ENCODE measurements at places on chromosomes 2 and 18. TPM values are rescaled to one million over a fixed set of nuclear protein-coding genes. Genes with fewer than 3 reads are reported as not detected.

GRCh38 chr2:88416016-88416663 is 36.4 kb downstream of the FOXI3 start:
- H3K4me1 ChIP-seq: no peaks in the 10 kb centered on the region
- no peak for DNase-seq
- no peaks in the 10 kb centered on the region for H3K36me3 ChIP-seq
- no peaks in the 10 kb centered on the region for H3K27me3 ChIP-seq
- no peak overlapping the region for H3K4me3 ChIP-seq

SLC16A14 gene
- polyA plus RNA-seq: 1.9 TPM

DNA sequence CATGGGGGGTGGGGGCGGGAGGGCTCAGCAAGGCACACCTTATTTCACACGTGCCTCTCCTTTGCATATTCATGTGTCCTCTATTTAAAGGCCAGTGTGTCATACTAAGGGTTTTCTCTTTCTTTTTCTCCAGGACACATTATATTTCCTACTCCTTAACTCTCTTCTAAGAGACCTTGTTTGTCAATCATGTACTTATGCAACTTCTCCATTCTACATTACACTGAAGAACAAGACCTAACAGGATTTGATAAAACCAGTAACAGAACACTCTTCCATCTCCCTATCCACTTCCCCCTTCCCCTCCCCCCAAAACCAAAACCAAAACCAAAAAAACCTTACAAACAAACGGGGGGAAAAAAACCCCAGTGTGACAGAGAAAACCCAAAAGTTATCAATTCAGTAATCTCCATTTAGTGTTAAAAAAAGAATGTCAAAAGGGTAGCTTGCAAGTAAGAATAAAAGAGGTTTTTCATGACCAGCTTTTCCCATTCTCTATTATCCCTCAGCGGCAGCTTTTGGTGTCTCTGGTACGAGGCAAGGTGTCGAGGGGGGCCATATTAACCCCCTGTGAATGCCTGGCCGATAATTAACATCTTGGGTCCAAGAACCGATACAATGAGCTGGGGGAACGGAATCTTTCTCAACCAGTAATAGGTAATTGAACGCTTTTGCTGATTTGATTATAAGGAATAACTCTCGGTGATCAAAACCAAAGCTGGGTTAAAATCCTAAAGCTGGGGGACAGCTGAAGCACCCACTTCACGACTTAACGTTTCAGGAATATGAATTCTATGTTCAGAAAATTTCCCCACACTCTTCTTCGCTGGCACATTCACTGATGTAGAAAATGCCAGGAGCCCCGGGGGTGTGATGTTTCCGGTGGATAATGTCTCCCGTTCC is 191.0 kb upstream of the TCF4 start:
- H3K4me3 ChIP-seq: peak overlapping the region; percentile 38
- peaks cover 30% of the 10 kb centered on the region for H3K27me3 ChIP-seq
- no peaks in the 10 kb centered on the region for H3K4me1 ChIP-seq
- no peaks in the 10 kb centered on the region for H3K36me3 ChIP-seq

DNA sequence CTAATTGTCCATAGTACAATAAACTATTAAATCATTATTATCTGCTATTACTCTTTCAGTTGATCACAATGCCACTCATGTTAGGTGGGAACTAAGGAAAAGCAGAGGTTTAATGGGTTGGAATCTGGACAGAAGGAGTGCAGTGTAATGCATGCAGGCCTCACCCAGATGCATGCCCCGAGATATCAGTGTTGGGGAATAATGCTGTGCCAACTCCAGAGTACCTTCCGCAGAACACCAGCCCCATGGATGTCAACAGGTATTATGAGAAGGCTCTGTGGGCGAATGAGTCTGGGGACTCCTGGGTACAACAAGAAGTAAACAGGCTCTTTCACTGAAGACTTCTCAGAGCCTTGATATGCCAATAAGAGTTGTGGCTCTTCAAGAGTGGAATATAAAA is 377.4 kb downstream of the ALK start:
- no peaks in the 10 kb centered on the region for H3K27me3 ChIP-seq
- H3K36me3 ChIP-seq: no peaks in the 10 kb centered on the region
- H3K4me1 ChIP-seq: no peaks in the 10 kb centered on the region
- no peak overlapping the region for H3K27ac ChIP-seq

BMPR2 gene
- polyA plus RNA-seq: 25.4 TPM

UGT1A3 gene
- 0.16 TPM for polyA plus RNA-seq

DNA sequence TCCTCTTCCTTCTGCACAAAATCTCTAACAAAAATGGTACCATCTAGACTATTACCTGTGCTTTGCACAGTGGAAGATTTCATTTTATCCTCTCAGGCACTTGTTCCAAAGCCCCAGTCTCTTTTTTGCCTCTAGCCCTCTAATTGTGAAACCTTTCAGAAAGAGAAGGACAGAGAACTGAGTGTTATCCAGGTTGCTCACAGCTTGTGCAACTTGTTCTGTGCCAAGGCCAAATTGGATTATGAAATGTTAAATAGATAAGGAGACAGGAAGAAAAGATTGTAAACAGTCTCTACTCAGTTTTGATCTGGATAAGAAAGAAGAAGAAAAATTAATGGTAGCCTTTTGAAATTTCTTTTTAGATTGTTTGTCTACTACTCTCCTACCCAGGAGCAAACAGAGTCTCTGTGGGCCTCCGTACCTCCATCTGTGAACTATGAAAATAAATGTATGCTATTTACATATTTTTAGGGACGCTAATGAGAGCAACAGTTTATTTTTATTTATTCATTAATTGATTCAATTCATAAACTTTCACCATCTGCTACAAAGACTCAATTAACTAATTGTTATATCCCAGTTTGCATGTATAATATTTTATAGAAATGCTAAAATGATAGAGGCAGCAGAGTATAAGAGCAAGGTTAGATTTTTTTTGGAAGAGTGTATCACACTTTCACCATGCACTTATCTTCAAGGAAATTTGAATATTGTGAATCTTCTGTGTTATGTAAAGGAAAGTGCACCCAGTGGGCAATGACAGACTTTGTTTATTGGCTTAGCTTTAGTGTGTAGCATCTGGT is 339.0 kb upstream of the ETAA1 start:
- no peaks in the 10 kb centered on the region for H3K36me3 ChIP-seq
- DNase-seq: no peak
- H3K4me1 ChIP-seq: peaks cover 5% of the 10 kb centered on the region
- H3K27me3 ChIP-seq: no peaks in the 10 kb centered on the region

DNA sequence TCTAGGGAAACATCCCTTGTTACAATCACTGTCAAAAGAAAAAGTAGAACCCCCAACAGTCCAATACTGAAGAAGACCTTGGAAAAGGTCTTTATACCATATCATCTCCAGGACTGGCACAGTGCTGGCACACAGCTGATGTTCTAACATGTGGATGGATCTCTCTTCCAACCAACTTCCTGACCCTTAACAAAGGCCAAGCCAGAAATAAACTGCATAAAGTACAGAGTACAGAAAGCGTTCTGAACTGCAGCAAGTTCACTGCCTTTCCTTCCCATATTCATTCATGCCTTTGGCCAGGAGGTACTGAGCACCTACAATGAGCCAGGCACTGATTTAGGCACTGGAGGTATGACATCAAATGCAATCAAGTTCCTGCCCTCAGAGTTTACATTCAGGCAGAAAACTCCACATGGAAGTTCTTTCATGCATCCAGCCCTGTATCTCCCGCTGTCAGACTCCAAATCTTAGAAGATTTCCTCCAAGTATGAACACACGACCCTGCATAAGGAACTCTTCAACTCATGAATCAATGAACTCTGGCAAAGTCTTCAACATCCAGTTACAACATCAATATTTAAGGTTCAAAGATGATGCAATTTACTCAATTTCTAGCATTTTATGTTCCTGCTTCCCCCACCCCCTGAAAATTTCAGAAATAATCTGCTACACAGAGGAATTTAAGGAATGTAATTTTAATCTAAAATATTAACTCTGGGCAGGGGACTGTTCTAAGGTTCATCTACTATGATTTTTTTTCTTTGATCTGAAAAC is 33.8 kb downstream of the ACVR1 start:
- peaks cover 47% of the 10 kb centered on the region for H3K4me1 ChIP-seq
- H3K36me3 ChIP-seq: no peaks in the 10 kb centered on the region
- DNase-seq: no peak
- no peaks in the 10 kb centered on the region for H3K27me3 ChIP-seq

GRCh38 chr2:176685908-176686307 is 416.7 kb downstream of the MTX2 start:
- no peaks in the 10 kb centered on the region for H3K4me1 ChIP-seq
- DNase-seq: peak; percentile 27
- peaks cover 20% of the 10 kb centered on the region for H3K27me3 ChIP-seq

PTMA gene
- polyA plus RNA-seq: 1,252 TPM

- no peak overlapping the region for H3K27ac ChIP-seq
- DNase-seq: no peak
- H3K36me3 ChIP-seq: no peaks in the 10 kb centered on the region
These were observed 41.6 kb downstream of the CRACDL start for GRCh38 chr2:98894331-98895000.

- DNase-seq: no peak
- H3K4me1 ChIP-seq: peaks cover 22% of the 10 kb centered on the region
- peak overlapping the region; percentile 34 for H3K27ac ChIP-seq
- peaks cover 28% of the 10 kb centered on the region for H3K36me3 ChIP-seq
These were observed 70.0 kb downstream of the MBP start for GRCh38 chr18:77062518-77063003.

DNA sequence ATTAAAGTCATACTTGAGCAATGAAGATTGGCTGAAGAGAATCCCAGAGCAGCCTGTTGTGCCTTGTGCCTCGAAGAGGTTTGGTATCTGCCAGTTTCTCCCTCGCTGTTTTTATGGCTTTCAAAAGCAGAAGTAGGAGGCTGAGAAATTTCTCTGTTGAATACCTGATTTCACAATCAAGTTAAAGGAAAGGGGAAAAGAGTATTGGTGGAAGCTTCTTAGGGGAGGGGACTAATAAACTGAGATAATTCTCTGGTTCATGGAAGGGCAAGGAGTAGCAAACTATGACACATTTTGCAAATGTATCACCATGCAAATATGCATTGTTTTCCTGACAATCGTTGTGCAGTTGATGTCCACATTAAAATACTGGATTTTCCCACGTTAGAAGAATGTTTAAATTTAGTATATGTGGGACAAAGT is at the start of gene IL1B:
Gene IL1B (minus strand): TSS at position 85 of the 423 bp plus-strand sequence. CDS start 550 bp downstream, outside the sequence.
- H3K27me3 ChIP-seq: no peaks in the 10 kb centered on the region
- H3K4me3 ChIP-seq: no peak within 1 kb of the TSS
- no peak within 1 kb of the TSS for H3K27ac ChIP-seq
- DNase-seq: peak; percentile 33
- peaks cover 26% of the 10 kb centered on the region for H3K4me1 ChIP-seq

DNA sequence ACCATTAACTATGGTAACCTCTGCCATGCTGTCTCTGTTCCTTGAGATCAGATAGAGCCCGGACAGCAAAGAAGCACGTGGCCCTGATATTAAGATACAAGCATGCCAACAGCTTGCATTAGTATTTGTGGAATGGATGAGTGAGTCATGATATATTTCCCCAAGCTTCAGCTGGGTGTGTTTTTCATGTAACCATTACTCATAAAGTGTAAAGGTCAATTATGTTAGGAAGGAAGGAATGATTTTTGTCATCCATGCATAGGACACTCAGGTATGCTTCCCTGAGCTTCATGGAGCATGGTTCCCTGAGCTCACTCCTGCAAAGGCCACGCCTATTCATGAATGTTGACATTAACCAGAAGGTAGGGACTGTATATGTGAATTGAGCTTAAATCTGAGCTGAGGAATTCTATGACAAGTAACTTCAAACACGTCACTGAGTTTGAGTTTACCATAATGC is 74.6 kb downstream of the ARL4C start:
- H3K27ac ChIP-seq: peak overlapping the region; percentile 56
- H3K4me3 ChIP-seq: no peak overlapping the region
- peak; percentile 85 for DNase-seq
- no peaks in the 10 kb centered on the region for H3K36me3 ChIP-seq
- peaks cover 11% of the 10 kb centered on the region for H3K4me1 ChIP-seq
- no peaks in the 10 kb centered on the region for H3K27me3 ChIP-seq

RTKN gene
- polyA plus RNA-seq: 105 TPM

DNA sequence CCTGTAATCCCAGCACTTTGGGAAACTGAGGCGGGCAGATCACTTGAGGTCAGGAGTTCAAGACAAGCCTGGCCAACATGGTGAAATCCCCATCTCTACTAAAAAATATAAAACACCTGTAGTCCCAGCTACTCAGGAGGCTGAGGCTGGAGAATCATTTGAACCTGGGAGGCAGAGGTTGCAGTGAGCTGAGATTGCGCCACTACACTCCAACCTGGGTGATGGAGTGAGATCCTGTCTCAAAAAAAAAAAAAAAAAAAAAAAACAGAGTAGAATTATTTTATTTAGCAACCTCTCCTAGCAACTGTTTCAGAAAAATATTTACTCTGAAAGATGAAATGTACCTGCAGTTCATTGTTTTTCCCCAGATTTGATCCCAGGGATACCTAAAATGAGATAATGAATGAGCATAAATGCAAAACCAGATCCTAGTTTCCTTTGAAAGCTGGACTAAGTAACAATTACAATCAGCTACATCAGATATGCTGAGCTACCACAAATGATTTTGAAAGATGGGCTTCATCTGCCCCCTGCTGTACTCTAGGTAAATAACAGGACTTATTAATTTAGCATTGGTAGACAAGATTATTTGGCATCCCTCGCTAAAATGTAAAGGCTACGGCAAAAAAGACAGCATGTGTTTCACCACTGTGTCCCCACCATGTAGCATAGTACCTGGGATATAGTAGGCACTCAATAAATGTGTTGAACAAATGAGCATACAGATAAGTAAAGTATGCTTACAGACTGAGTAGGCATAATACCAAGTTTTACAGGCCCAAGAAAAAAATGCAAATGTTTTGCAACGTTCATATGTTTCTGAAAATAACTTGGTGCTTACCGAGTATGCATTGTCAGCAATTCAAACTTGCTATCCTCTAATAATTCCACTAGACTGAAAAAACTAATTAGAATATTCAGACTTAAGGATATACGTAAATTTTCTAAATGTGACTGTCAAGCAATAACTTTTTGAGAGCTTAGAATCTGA is 102.5 kb downstream of the ATL2 start:
- peak; percentile 43 for DNase-seq
- H3K27ac ChIP-seq: no peak overlapping the region
- no peaks in the 10 kb centered on the region for H3K27me3 ChIP-seq
- H3K4me1 ChIP-seq: peaks cover 6% of the 10 kb centered on the region

DNA sequence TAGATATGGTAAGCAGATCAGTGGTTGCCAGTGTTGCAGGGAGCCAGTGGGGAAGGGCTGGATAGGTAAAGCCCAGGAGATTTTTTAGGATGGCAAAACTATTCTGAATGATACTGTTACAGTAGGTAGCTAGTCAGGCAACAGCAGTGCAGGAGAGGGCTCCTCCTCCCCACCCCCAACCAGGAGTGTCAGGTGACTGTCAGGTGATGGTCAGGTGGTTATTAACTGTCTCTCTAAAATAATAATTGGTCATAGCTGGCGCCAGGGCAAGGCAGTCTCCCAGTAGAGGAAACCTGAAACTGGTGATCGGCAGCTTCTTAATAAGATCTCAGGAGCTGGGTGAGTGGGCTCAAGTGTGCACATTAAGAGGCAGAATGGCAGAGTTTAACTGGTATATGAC is 201.6 kb upstream of the PARD3B start:
- H3K4me1 ChIP-seq: no peaks in the 10 kb centered on the region
- no peak for DNase-seq
- no peak overlapping the region for H3K27ac ChIP-seq

TMEM198 gene
- 19.9 TPM for polyA plus RNA-seq
